H1 (cell line): ENCODE measurements at places on chromosomes 12 and 14. TPM values are rescaled to one million over a fixed set of nuclear protein-coding genes. Genes with fewer than 3 reads are reported as not detected.

Gene NAV3
- polyA plus RNA-seq: 0.41 and 0.47 TPM in 2 replicates

Gene USP44
- 88.6 and 129 TPM in 2 replicates for polyA plus RNA-seq

Gene CCDC184
- polyA plus RNA-seq: 3.0 and 3.1 TPM in 2 replicates

Gene CMA1
- not detected in 2 replicates for polyA plus RNA-seq

Gene ZNF705A
- not detected in 2 replicates for polyA plus RNA-seq

Gene RABGGTA
- polyA plus RNA-seq: 49.8 and 65.1 TPM in 2 replicates

Gene NKX2-1
- not detected in 2 replicates for polyA plus RNA-seq

Gene HEATR5A
- 6.7 and 9.0 TPM in 2 replicates for polyA plus RNA-seq

Gene GALNT9
- 3.6 and 5.3 TPM in 2 replicates for polyA plus RNA-seq

Gene PPP1R1A
- 5.8 and 6.1 TPM in 2 replicates for polyA plus RNA-seq

Gene TMPRSS12
- not detected in 2 replicates for polyA plus RNA-seq

Gene CEBPE
- 0.05 and 0.06 TPM in 2 replicates for polyA plus RNA-seq

Gene PLEKHG7
- polyA plus RNA-seq: not detected in 2 replicates

Gene TTC7B
- polyA plus RNA-seq: 23.7 and 31.5 TPM in 2 replicates

Gene GPX2
- 0.49 and 0.89 TPM in 2 replicates for polyA plus RNA-seq

Gene VSIG10
- polyA plus RNA-seq: 34.4 and 42.7 TPM in 2 replicates

Gene LRFN5
- polyA plus RNA-seq: 0.75 and 0.85 TPM in 2 replicates

Gene A2ML1
- 8.3 and 10.2 TPM in 2 replicates for polyA plus RNA-seq

Gene SLC7A8
- polyA plus RNA-seq: 181 and 182 TPM in 2 replicates

Gene JKAMP
- 99.5 and 182 TPM in 2 replicates for polyA plus RNA-seq

Gene SIX6
- polyA plus RNA-seq: 0.03 and 0.08 TPM in 2 replicates

Gene TMEM30B
- polyA plus RNA-seq: 18.7 and 27.3 TPM in 2 replicates

Gene SLC38A4
- 4.4 and 6.7 TPM in 2 replicates for polyA plus RNA-seq

Gene CD69
- polyA plus RNA-seq: not detected in 2 replicates

Gene KLRK1
- polyA plus RNA-seq: not detected in 2 replicates

Gene TBC1D30
- 2.8 TPM in 2 replicates for polyA plus RNA-seq

Gene CCDC196
- not detected in 2 replicates for polyA plus RNA-seq

Gene ARHGAP5
- polyA plus RNA-seq: 3.5 and 7.8 TPM in 2 replicates
